EH (cell line): ENCODE measurements at places on chromosomes 13 and 19.

DNA sequence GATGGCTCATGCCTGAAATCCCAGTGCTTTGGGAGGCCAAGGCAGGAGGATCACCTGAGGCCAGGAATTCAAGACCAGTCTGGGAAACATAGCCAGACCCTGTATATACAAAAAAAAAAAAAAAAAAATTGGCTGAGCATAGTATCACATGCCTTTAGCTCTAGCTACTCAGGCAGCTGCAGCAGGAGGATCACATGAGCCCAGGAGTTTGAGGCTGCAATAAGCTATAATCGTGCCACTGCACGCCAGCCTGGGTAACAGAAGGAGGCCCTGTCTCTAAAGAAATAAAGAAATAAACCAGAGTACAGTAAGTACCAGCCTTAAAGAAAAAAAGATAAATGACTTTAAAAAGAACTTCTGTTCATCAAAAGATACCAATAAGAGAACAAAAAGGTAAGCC lies 52.9 kb downstream of the FAM124A start:
- no peak for DNase-seq

GRCh38 chr19:17172624-17173345 lies 42.4 kb upstream of the USE1 start:
- no peak for DNase-seq

- no peak for DNase-seq
Observed at GRCh38 chr13:24505256-24505655, 7.3 kb downstream of the PARP4 start.

GRCh38 chr19:3550947-3551791 lies 6.2 kb downstream of the MFSD12 start:
- DNase-seq, result no peak

DNA sequence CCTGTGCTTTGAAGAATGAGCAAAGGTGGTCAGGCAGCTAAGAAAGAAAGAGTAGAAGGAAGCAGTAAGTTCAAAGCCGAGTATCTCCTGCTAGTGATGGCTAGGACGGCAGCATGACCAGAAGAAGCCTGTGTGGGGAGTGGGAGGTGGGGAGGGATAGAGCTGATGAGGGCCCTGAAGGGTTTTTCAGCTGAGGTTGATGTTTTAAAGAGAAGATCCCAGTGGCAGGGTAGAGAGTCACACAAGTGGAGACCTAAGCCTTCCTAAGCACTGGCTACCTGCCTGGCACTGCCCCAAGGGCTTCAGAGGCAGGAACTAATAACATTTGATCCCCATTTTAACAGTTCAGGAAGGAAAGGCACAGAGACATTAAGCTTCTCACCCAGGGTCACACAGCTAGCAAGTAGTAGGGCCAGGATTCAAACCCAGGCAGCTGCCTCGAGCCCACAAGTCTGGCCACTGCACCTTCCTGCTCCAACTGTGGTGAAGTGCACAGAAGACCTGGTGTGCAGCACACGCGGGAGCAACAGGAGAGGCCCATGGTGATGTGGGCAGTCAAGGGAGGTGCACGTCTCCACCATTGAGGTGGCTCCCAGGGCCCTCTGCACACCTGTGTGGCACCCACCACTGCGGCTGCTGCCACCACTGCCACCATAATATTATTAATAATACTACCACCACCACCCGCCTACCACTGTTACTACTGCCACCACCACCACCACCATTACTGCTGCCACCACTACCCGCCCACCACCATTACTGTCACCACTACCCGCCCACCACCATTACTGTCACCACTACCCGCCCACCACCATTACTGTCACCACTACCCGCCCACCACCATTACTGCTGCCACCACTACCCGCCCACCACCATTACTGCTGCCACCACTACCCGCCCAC lies 22.1 kb downstream of the CUL4A start:
- no peak for DNase-seq

DNA sequence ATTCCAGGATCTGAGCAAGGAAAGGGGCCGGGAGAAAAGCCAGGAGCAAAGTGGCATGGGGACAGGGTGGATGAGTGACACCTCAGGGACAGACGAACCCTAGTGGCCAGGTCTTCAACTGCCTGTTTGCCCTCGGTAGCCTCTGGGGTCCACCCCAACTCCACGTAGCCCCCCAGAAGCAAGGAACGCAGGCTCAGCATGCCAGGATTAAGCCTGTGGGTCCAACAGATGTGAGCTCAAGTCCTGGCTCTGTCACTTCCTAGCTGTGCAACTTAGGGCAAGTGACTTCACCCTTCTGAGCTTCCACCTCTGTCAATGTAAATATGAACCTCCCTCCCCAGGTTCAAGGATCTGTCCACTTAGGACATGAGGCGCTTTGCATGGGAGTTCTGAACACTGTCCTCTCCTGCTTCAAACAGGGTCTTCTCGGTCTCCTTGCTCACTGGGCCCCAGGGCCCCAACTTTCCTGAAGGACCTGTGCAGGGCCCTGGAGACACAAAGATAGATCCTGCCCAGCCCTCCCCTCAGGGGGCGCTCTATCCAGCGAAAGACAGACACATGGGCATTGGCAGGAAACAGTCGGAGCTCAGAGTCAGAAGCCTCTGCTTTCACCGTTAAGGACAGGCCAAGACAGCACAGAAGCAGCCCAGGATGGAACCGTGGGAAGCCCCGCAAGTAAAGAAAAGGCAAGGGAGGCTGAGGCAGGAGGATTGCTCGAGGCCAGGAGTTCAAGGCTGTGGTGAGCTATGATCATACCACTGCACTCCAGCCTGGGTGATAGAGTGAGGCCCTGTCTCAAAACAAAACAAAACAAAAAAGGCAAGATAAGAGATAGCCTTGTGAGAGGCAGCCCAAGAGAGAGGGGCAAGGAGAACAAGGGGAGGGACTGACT lies 13.2 kb downstream of the SYDE1 start:
- DNase-seq, result no peak

- peak; percentile 11 for DNase-seq
Observed at GRCh38 chr19:6412447-6413091, 12.0 kb downstream of the KHSRP start.

GRCh38 chr13:107834717-107835116 lies 380.6 kb downstream of the LIG4 start:
- DNase-seq, result no peak

DNA sequence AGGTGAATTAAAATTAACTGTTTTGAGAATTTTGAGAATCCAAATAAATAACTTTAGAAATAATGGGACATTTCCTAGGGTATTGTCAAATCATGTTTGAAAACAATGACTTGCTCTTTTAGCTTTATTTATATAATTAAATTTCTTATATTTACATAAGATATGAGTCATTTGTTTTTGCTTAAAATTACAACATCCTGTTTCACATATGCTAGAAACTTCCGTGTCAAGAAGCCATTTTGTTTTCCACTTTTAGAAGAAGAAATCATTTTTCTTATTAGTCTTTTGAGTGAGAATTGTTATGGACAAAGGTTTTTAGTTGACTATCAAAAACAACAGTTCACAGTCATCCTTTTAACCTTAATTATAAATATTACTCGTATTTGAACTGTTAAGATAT lies 48.2 kb downstream of the DPY19L3 start:
- peak; percentile 20 for DNase-seq

- DNase-seq, result no peak
Observed at GRCh38 chr19:20243629-20244028, 76.6 kb downstream of the ZNF486 start.

DNA sequence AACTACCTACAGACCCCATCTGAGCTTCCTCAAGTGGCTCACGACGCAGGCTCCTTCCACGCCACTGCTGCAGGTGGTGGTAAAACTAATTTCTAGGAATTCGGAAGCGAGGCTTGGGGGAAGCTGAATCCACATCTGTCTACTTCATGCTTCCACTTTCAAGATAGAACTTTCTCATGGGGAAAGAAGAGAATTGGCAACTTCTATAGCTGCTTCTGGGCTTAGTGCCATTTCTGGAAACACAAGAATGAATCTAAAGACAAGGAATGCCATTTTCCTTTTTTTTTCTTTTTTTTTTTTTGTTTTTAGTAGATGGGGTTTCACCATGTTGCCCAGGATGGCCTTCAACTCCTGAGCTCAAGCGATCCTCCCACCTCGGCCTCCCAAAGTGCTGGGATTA lies 2.8 kb upstream of the NLRP12 start:
- peak; percentile 22 for DNase-seq

GRCh38 chr19:51824281-51825005 lies 29.5 kb downstream of the FPR3 start:
- no peak for DNase-seq

DNA sequence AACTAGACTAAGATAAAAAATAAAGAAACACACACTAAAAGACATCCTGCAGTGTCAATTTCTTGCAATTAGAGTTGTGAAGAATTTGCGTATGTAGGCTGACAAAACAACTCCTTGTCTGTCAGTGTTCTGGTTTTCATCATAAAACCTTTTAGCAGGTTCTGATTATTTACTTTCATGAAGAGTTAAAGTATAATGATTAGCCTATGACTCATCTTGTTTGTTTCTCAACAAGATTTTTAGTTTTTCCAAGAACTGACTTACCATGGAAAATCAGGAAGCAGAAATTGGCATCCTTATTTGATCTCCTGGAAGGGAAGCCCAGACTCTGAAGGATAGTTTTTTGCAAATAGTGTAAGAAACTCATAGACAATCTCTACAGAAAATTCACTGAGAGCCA lies 848.7 kb upstream of the PCDH9 start:
- no peak for DNase-seq

GRCh38 chr19:33405553-33406461 lies 32.3 kb downstream of the CEBPG start:
- DNase-seq, result no peak

DNA sequence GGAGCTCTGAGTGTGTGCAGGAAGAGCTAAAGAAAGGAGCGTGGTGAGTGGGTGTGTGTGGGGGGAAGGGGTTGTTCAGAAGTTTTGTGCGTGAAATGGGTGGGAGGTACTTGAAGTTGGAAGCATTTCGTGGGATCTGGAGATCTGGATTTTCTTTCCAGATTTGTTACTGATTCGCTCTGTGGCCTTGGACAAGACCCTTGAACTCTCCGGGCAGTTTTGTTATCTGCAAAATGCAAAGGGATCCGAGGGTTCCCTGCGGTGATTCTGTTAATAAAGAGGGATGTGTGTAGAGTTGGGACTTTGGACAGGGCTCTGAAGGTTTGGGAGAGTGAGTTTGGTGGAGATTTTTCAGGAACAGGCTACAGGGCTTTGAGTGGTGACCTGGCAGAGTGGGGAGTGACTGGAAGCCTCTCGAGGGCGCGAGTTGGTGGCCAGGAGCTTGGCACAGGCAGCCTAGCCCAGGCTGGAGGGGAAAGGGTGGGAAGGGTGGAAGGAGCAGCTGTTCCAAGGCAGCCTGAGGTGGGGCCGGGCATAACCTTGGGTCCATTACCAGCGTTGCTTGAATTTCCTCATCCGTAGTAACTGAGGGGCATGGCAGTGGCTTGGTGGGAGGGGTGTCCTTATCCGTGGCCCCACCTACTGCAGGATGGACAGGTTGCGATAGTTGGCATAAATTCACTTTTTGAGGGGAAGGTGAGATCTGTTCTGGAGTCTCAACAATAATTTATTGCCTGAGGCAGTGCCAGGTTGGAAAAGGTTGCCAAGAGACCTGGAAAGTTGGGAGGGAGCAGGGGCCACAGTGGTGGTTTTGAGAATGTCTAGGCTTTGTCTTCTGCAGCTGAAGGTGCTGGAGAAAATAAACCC lies 2.1 kb downstream of the ACTN4 start:
- DNase-seq, result peak; percentile 61

DNA sequence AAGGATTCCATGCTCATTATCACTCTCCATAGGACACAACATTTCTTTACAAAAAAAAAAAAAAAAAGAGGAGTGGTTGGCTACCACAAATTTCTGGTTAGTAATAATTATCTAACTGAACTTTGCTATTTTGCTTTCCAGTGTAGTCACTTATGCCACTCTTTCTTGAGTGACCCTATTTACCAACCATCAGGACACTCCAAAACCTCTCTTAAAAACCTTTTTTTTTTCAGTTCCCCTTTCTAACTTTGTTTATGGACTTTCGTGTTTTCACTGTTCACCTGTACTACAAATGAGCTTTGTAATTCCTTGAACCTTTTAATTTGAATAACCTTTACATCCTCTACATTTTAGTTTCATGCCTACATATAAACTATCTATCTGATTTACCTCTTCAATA lies 686.5 kb upstream of the PCDH9 start:
- no peak for DNase-seq

GRCh38 chr19:31783592-31783991 lies 434.4 kb upstream of the TSHZ3 start:
- no peak for DNase-seq

DNA sequence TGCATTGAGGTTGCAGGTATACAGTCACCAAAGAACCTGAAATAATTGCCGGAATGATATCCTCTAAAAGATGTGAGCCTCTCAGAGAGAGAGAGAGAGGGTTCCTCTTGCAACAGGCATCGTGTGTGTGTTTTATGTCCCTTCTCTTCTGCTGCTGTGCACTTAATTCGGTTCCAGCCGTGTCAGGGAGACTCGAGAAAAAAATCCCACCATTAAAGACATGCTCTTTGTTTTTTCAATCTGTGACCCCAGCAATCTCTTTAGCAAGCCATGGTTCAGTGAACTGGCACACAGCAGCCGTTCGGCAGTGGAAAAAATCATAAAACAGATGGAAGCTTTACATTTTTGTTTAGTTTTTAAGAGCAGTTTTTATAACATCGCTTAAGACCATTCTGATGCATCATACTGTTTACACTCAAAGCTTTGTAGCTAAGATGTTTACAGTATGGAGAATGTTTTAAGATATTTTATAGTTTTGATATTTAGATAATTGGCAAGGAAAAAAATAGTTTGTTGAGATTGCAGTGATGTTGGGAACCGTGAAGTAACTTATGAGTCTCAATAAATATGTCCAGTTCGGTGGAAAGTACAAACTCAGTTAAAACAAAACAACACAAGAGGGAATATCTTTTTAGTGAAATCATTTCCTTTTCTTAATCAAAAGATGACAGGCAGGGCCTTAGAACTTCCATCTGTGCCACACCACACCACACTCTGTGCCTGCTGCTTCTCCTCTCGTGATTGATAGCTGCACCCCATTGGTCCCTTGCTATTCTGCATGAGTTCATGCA lies 31.2 kb upstream of the ZNF536 start:
- no peak for DNase-seq
